M059J (cell line): ENCODE measurements at places on chromosomes 4 and X.

- DNase-seq = no peak
Measured at GRCh38 chr4:102348701-102349100, 3.4 kb upstream of the SLC39A8 start.

GRCh38 chr4:141348573-141348972 lies 127.9 kb downstream of the ZNF330 start:
- no peak for DNase-seq

GRCh38 chr4:185780472-185780871 lies 31.5 kb downstream of the SORBS2 start:
- no peak for DNase-seq

DNA sequence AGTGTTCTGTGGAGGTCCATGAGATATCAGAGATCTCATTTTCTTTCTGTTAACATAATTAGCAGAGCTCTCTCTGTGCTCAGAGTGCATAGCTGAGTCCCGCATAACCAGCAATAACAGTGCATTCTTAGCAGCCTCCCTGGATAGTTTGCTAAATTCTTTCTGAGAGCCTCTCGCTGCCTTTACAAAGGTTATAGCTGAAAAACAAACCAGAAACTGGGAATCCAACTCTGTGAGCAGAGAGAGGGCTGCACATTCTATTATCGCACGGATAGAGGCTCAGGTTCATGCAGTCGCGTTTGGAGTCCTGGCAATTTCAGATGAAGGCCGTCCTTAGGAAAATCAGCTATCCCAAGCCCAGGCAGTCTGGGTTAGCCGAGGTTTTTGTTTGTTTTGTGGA lies 1.2 kb downstream of the ENPP6 start:
- no peak for DNase-seq

- peak; percentile 29 for DNase-seq
Measured at GRCh38 chrX:15617111-15617510, 16.4 kb upstream of the ACE2 start.

DNA sequence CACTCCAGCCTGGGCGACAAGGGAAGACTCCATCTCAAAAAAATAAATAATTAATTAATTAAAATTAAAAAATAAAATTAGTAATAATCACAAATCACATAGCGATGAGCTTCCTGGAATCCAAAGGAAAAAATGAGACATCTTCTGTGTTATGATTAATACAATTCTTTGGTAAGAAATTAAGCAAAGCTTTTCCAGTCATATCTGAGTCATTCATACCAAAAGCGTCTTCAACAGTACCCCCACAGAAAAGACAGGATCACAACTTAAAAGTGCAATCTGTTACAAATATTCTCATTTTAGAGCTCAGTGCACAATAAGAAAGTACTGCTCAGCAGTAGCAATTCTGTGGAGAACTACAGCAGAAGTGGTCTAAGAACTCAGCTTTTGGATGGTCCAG lies 168.5 kb upstream of the MXRA5 start:
- DNase-seq = peak; percentile 54

- DNase-seq = no peak
Measured at GRCh38 chr4:76554630-76555029, 119.6 kb downstream of the SHROOM3 start.

GRCh38 chr4:73170518-73171198 lies 87.9 kb downstream of the ANKRD17 start:
- DNase-seq = no peak

DNA sequence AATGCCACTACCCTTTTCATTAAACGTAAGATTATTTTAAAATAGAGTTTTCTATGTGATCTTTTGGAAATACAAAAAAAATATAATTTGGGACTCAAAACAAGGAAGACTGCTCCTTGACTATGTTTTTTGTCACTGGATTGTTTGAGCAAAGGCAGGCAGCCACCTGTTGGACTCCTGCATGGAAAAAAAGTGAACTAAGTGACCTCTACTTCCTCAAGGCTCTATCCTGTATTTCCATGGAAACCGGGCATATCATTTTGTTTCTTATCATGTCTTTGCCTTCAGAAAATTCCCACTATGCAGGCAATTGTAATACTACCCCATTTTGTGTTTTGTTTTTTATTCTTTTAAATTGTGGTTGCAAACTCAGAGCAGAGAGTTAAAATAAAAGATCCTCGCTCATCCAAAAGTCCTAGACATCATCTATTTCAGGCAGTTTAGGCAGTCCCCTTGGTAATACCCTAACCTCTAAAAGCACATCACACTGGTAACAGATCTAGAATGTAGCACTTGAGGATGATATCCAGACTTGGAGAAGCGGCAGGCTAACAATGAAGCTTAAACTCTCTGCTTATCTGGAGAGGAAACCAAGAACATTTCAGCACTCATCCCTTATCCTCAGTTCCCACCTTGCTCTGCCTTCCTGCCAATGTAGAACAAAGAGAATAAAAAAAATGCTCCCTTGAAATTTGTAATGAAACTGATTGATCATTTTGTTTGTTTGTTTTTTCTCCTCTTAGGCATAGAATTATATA lies 165.7 kb downstream of the BANK1 start:
- no peak for DNase-seq
